ENCODE measurements at places on chromosomes 3 and 15.

GRCh38 chr3:139439278-139439677 is 37.0 kb downstream of the RBP2 start:
- DNase-seq, result no peak

GRCh38 chr15:78838489-78838888 is 27.2 kb upstream of the ADAMTS7 start:
- no peak for DNase-seq

DNA sequence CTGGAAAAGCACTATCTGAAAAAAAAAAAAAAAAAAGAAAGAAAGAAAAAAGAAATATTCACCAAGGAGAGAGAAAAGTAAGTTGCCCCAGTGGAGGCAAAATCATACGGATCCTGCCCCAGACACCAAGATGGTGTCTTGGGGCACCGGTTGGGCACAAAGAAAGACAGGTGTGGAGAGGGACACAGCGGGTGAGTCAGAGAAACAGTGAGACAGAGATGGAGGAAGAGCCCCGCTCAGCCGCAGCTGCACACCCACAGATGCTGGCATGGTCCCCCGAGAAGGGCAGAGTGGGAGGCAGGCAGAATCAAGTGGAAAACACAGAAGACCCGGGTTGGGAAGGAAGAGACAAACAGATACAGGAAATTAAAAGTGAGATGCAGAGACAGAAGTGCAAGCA is 129.7 kb upstream of the SMAD3 start:
- DNase-seq, result no peak

- DNase-seq, result no peak
Observed at GRCh38 chr15:88695691-88696251, 57.0 kb downstream of the ISG20 start.

DNA sequence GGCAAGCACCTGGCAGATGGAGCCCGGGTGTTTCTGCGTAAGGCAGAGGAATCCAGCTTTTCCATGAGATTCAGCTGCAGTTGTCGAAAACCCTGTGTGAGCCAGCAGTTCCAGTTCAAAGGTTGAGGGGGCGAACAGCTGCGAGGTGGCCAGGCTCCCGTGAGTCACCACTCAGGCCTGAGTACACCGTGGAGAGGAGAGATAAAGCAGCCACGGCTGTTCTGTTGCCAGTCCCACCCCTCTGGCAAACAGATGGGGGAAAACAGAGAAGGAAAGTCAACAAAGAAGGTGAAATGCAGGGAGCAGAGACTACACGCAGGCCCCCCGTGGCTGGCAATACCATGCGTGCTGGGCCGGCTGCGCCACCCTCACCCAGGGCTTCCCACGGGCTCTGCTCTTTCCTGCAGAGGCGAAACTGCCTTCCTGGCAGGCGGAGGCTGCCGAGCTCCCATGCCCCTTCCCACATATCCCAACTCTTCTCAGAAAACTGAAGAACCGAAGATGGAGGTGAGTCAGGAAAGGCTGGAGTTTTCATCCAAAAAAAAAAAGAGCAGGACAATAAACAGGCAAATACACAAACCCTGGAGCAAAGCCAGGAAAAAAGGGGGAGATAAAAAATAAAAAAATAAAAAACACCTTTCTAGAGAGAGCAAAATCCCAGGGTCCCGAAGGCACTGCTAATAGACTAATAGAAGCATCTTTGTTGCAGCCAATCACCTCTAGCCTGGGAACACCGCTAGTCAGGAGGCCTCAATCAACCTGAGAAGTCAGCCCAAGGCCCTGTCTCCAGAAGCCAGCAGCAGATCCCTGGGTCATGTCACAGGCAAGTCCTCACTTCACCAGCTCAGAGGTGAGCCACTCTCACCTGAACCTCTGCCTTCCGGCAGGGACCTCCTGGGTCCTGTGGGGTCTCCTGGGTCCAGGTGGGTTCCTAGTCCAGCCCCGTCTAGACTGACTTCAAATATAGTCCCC is 37.7 kb downstream of the FAM174B start:
- DNase-seq, result no peak

- DNase-seq, result no peak
Observed at GRCh38 chr3:137325170-137325569, 367.4 kb downstream of the IL20RB start.

GRCh38 chr15:71288348-71288955 is 173.2 kb downstream of the THSD4 start:
- DNase-seq, result no peak

GRCh38 chr15:77093436-77093835 is 22.5 kb upstream of the TSPAN3 start:
- no peak for DNase-seq

GRCh38 chr15:100905850-100906249 is 13.3 kb upstream of the LRRK1 start:
- no peak for DNase-seq

- DNase-seq, result no peak
Observed at GRCh38 chr15:79015416-79015815, 70.6 kb upstream of the CTSH start.

- no peak for DNase-seq
Observed at GRCh38 chr3:174218016-174218415, 641.1 kb upstream of the NAALADL2 start.

GRCh38 chr3:95341314-95341713 is 1278.5 kb downstream of the NSUN3 start:
- no peak for DNase-seq

GRCh38 chr15:74835312-74835823 is 7.6 kb downstream of the ULK3 start:
- no peak for DNase-seq

DNA sequence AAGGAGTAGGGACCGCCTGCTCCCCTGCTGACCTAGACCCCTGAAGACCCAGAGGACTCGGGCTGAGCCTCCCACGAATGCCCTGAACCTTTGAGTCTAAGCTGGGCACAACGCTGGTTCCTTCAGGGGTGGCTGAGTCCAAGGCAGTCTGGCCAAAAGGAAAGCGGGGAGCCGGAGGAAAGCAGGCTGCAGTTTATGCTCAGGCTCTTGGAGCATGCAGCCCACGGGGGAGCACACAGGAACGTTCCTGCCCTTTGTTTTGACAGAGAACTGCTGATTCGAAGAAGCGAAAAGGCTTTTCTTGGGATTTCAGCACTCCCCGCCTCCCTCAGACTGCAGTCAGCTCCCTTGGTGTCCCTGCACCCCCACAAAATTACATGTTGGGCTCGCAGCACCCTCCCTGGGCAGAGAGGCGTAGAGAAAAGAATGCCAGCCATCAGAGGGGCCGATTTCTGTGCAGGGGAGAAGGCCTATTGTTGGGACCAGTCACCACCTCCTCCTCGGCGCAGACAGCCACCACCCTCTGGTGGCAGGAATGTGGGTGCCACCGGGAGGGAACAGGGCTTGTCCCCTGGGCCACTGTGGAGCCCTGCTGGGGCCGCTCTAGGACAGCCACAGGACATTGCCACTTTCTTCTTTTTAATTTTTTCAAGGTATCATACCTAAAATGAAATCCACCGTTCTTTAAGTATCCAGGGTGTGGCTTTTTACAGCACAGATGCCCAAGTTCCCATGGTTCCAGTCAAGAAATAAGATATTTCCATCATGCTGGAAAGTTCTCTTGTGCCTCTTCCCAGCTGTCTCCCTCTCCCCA is 72.2 kb downstream of the SMAD6 start:
- peak; percentile 19 for DNase-seq

GRCh38 chr3:128784232-128784631 is 58.2 kb downstream of the RAB7A start:
- no peak for DNase-seq

DNA sequence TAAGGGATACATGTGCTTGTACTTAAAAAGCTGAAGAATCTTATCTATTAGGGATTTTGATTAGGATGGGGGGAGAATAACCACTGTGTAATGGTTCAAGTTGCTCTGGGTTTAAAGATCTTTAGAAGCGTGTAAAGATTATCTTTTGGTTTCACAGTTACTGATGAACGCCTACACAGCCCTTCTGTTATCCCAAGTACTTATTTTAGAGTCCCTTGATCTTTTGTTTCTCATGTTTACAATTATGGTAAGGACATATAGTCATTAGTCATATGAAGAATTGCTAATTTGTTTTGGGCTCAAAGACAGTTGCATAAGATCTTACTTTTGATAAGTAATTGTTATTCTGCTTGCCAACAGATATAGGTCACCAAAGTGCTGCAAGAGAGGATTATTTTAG is 160.1 kb downstream of the PLCL2 start:
- DNase-seq, result no peak

DNA sequence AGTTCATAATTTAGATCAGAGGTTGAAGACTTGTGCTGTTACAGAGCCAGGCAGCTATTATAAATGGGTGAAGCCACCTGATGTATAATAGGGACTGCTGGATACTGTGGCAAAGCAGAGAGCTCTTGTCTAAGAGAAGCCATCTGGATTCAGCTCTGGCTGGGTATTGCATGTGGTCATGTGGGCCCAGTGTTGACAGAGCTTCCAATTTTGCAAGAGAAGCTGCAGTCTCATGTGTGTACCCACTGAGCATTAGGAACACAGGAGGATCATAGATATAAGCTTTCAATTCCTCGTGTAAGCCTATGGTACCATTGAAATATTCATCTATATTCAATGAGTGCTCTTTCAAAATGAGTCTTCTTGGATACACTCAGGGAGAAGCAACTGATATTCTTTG is 303.9 kb upstream of the SLCO3A1 start:
- DNase-seq, result no peak

DNA sequence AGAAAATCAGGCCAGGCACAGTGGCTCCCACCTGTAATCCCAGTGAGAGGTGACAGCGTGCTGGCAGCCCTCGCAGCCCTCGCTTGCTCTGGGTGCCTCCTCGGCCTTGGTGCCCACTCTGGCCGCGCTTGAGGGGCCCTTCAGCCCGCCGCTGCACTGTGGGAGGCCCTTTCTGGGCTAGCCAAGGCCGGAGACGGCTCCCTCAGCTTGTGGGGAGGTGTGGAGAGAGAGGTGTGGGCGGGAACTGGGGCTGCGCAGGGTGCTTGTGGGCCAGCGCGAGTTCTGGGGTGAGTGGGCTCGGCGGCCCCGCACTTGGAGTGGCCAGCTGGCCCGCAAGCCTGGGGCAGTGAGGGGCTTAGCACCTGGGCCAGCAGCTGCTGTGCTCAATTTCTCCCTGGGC is 252.6 kb downstream of the FOXP1 start:
- DNase-seq, result no peak

DNA sequence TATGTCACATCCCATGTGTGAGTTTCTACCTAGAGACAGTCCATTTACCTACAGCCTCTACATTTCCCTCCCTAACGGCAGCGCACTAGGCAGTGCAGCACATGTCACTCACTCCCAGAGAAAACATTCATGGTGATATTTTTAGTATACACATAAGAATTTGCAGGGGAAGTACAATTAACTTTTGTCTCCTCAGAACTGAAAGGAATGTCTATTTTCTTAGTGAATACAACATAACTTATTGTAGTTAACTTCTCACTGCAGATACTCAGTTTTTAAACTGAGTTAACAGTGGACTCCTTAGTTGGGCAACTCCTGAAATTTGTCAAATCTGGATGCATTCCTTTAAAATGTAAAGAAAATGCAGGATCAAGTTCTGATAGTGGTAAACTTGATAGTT is 4.5 kb upstream of the ZBTB47 start:
- DNase-seq, result no peak

- no peak for DNase-seq
Observed at GRCh38 chr3:59422312-59422711, 372.5 kb upstream of the CFAP20DC start.

DNA sequence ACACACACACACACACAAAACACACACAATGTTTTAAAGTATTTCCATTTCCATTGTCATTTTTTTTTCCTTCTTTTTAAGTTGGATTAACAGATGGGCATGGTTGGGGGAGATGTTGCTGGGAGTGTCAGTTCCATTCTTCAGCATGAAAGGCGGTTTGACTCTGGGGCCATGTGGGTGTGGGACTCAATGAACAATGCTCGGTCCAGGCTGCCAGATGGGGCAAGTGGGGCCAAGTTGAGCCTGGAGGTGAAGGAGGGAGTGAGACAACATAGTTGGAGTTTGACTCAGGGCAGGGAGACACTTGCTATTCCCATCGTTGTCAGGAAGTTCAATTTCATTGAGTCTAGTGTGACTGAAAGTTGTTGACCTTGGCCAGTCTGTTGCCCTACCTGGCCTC is 125.3 kb downstream of the TLE3 start:
- no peak for DNase-seq

GRCh38 chr3:42535981-42536784 is 33.7 kb downstream of the VIPR1 start:
- DNase-seq, result no peak

- DNase-seq, result no peak
Observed at GRCh38 chr3:4547799-4548198, 54.7 kb downstream of the ITPR1 start.

GRCh38 chr15:70382762-70383458 is 285.2 kb upstream of the TLE3 start:
- no peak for DNase-seq

GRCh38 chr3:186257866-186258265 is 104.2 kb downstream of the DGKG start:
- DNase-seq, result no peak

DNA sequence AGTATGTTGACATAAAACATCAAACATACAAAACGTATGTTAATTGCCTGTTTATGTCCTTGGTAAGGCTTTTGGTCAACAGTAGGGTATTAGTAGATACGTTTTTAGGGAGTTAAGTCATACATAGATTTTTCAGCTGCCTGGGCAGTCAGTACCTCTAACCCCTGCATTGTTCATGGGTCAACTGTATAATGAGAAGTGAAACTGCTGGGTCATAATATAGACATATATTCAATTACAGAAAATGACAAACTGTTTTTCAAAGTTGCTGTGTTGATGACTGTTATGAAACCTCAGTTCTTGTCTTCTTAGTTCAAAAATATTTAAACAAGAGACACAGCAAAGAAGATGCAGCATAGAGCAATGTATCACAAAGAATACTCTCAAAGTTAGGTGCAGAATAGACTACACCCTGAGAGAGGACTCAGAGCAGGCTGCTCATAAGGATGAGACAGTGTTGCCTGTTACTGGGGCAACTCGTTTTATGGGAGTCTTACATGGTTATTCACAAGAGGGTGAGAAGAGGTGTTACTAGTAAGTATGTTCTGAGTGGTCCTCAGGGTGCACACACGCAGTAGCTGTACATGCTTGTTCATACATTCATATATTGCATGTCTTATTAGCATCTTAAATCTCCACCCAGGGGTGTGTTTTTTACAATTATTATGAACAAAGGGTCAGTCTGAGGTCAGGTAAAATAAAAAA is 53.1 kb upstream of the ADAMTS17 start:
- no peak for DNase-seq

DNA sequence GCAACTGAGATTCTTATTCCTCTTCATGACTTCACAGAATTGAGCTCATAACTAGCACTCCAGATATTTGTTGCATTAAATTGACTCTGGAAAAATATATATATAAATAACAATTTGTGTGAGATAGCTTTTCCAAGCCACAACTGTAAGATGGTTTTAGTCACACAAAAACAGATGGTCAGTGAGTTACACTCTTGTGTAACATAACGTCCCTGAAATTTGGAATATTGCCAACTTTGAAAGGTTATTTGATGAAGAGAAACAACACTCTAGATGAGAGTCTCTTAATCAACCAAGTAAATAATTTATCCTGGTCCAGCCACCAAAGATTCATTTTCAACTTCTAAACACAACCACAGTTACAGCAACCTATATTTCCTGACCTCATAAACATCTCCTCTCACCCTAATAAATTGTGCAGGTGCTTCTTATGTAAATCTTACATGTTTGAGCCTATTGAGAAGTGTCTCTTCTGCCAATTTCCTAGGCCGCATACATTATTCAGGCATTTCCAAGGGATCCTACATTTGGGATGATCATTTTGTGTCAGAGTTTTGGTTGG is 84.9 kb upstream of the ACP3 start:
- no peak for DNase-seq

Measured in GOT3 (cell line).